ENCODE measurements at places on chromosomes 7 and 10.

DNA sequence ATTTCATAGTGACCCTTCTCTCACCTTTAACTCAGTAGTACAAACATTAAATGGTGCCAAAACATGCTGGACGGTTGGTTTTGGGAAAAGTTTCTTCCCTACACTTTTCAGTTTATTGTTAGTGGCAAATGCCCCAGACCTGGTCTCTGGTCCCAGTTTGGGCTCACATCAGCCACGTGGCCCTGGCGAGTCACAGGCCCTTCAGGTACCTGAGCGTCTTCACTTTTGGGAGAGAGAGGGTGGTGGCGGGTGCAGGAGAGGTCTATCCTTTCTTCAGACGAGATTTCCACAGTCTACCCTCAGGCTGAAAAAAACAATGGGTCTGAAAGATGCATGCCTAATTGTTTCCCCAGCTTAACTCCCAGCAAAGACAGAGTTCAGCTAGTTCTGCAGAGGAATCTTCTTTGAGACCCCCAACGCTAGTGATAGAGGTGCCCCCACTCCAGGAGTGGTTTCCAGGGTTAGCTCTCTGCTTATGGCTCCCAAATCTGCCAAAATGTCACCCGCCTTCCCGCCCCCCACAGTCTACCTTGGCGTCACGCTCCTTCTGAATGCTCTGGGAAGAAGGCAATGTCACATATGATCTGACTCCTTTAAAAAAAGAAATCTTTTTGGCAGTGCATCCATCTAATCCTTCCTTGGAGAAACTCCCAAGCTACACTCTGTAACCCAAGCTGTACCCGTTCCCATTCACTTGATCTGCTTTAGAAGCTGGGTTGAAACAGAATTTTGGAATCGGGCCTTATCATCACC is 384.8 kb upstream of the FOXK1 start:
- DNase-seq = no peak

DNA sequence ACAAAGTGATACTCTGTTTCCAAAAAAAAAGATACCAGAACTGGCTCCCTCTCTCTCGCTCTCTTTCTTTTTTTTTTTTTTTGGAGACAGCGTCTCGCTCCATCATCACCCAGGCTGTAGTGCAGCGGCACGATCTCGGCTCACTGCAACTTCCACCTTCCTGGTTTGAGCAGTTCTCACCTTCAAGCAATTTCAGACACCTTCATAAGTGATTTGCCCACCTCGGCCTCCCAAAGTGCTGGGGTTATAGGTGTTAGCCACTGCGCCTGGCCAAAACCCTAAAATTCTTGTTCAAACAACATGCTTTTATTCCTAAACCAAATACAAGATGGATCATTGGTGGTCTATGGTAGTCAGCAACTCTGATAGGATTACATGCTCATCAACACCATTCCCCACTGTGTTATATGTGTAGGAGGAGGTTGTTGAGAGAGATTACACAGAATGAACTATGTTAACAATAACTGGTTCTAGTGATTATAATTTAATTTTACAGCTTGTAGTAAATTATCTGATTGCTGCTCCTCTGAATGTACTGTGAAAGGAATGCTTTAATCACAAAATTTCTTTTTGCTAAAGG is 15.5 kb downstream of the ACBD5 start:
- no peak for DNase-seq

GRCh38 chr10:126243971-126244370 is 144.3 kb downstream of the ADAM12 start:
- DNase-seq = no peak

GRCh38 chr7:69418869-69419670 is 179.2 kb upstream of the AUTS2 start:
- no peak for DNase-seq

DNA sequence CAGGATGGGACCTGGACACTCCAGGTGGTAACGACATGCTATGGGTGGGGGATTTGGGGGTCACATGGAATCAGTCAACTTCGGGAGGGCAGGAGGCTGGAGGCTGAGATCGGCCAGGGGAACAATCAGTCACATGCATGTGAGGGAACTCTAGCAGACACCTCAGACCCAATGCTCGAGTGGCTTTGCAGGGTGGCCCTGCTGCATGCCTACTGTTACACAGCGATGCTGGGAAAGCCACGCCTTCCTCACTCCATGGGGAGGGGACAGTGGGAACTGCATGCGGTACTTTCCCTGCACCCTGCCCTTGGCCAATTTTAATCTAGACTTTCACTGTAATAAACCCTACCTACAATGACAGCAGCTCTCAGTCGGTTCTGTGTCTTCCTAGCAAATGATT is 6.6 kb upstream of the ZNF32 start:
- DNase-seq = no peak

GRCh38 chr10:61024856-61025201 is 80.8 kb upstream of the RHOBTB1 start:
- peak; percentile 14 for DNase-seq

DNA sequence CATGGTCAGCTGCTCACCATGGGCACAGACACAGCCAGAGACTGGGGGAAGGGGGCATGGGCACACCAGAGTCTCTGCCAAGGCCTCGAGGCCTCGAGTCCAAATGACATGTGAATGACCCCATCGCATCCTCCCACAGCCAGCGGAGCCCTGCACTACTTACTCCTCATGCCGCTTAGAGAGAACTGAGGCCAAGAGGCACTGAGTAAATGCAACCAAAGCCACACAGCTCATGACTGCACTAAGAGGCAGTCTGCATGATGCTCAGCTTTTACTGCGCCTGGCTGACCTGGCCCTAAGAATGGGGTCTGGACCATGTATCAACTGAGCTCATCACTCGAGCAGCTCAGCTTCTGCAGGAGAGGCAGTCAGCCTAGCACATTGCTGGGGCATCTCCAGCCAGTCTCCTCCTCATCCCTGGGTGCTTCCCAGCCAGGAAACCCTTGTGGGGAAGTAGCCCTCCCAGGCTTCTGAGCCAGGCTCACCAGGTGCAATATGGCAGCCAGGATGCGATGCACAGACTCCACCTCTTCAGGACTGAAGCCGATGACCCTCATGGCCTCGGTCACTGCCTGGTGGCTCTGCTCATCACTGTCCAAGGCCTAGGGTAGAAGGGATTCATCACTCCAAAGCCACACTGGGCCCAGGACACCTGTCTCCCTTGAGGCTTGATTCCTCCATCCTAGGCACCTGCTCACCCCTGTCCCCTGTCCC is 7.5 kb downstream of the MYO1G start:
- DNase-seq = no peak

GRCh38 chr7:105027176-105027853 is 13.3 kb downstream of the KMT2E start:
- no peak for DNase-seq

DNA sequence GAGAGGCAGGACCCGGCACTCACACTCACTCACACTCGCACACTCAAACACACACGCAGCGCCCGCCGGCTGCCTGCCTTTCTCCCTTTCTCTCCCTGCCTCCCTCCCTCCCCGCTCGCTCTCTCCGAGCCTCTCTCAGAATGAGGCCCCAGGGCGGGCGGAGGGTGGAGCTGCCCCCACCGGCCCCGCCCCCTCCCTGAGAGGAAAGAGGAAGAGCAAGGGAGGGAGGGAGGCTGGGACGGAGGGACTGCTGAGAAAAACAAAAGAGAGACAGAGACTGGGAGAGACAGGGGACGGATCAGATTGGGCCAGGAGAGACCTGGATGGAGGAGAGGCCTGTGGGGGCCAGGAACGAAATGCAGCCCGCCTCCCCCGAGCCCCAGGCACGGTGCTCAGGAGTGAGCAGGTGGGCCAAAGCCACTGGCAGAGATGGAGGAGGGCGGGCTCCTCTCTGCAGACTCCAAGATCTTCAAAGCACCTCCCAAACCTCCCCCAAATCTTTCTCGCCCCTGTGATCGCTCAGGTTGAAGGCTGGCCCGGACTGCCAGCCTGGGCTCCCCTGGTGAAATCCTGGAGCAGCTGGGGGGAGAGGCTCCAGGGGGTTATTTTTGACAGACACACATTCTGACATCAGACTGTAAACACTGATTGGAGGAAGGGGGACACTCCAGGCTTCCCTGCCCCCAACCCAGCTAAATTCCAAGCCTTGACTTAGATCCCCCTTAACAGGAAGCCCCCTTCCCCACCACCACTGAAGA is 5.1 kb downstream of the LDB1 start:
- peak; percentile 87 for DNase-seq

- DNase-seq = no peak
Observed at GRCh38 chr7:77714195-77714594, 17.9 kb downstream of the RSBN1L start.

- DNase-seq = no peak
Observed at GRCh38 chr7:15626041-15626440, 60.4 kb downstream of the MEOX2 start.

GRCh38 chr7:77335581-77335980 is 80.6 kb downstream of the GSAP start:
- no peak for DNase-seq

DNA sequence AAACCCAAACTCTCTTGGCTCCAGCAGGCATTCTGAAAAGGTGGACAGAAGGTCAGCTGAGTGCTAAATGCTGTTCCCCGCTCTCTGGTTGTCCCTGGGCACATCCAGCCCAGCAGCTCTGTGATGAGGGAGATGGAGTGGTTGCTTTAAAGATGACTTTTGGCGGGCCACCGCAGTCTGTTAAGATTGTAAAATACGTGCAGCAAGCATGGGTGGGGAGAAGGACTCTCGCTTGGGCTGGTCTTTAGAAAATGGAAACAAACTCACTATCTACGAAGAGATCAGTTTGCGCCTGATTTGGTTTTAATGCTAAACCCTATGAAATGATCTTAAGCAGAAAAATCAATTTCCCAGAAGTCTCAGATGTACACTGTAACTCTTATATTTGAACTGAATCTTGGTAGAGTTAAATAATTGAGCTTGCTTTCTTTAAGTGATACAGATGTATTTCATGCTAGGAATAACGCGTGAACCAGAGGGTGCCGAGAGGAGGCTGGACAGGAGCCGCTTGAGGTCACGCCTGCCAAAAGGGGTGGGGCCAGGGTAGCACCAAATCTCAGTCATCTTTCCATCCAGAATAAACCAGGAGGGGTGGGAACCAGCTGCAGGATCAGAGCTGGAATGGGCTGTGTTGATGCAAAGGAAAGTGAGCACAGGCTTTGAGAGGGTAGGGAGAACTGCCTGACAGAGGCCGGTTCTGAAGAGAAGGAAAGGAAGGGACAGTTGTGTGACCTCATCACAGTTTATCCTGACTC is 170.2 kb upstream of the MKI67 start:
- DNase-seq = no peak

DNA sequence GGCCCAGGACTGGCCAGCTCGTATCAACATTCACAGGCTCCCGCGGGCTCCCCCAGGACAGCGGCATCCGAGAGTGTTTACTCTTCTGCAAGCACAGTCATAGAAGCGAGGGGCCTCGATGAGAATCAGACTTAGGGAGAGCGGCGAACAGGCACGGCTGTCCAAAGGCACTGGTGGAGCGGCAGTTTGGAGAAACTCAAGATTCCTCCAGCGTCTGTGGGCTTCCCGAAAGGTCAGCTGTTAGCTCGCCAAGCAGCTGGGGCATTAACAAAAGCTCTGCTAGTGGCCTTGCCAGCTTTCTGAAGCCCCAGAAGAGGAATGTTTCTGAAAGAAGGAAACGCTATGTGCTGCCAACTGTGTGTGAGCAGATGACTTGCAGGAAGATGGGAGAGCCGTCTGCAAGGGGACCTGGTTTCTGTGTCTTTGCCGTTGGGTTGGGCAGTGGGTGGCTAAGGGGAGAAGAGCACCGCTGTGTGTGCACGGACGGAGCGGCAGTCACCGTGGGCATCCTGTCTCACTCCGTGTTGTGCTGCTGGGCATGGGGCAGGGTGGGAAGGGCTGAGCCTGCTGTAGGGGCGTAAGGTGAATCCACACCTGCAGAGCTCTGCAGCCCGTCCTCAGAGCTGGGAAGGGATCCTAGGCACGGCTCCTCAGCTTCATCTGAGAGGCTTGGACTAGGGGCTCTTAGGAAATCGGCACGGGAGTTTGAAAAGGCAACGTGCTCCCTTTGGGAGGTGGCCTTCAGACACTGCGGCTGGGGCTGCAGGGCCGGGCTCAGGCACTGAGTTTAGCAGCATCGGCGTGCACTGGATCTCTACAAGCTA is 42.1 kb downstream of the AMZ1 start:
- no peak for DNase-seq

GRCh38 chr10:72883861-72884260 is 9.7 kb upstream of the OIT3 start:
- no peak for DNase-seq

- DNase-seq = no peak
Observed at GRCh38 chr7:31707089-31707488, 20.1 kb downstream of the PPP1R17 start.

DNA sequence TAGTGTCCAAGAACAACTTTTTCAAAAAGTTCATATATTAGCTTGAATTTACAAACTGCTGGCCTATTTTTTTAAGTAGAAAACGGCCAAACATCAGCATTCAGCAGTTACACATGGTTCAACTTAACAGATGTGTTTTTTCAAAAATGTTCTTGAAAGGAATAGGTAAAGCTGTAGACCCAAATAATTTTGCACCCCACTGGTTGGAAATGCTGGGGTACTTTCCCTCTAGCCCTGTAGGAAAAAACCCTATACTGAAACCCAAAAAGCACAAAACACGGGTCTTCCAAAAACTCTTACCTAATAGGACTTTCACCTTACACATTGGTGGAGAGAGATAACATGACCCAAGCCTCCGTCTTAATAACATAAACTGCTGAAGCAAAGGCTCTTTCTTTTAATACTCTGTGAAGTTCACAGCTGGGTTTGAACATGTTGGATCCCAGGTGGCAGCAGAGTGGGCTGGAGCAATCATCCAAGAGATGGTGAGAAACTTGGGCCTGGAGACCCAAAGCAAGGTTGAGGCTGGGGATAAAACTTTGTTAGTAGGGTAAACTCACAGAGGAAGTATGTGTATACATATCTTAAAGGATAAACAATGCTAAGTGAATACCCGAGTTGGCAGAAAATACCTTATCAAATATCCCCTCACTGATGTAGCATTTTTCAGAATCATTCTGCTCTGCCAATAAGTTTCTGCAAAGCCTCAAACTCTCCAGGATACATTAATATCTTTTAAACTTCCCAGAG is 629 bp upstream of the DNAJC9 start:
- peak; percentile 34 for DNase-seq

GRCh38 chr10:132977807-132978206 is 35.4 kb upstream of the CFAP46 start:
- DNase-seq = no peak

GRCh38 chr7:17640730-17641377 is 299.4 kb downstream of the SNX13 start:
- peak; percentile 35 for DNase-seq

DNA sequence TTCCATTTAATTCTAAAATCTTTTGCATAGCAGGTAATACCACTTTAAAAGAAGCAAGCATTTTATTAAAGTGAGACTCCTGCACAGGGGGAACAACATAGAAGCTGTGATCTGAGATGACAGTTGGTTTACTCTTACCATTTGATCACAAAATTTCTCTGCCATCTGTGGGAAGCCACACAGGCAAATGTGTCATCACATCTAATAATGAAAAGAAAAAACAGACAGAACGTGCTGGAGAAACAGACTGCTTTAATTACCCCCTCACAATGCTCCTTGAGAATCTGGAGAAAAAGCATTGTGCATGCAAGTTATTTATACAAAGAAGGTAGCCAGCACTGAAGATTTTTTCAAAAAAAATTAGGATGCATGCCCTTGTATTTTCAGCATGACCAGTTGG is 165.2 kb upstream of the PTER start:
- DNase-seq = no peak

Data from OCI-LY7 (cell line).